ENCODE measurements at places on chromosomes 2 and 18.

GRCh38 chr2:201327678-201328077 is 29.5 kb downstream of the FLACC1 start:
- peak; percentile 21 for DNase-seq

- DNase-seq = no peak
These were observed 101.3 kb upstream of the ETAA1 start for GRCh38 chr2:67295851-67296250.

GRCh38 chr2:200179151-200179550 is 127.3 kb upstream of the SPATS2L start:
- no peak for DNase-seq

GRCh38 chr2:119533560-119533959 is 9.3 kb upstream of the SCTR start:
- DNase-seq = no peak

DNA sequence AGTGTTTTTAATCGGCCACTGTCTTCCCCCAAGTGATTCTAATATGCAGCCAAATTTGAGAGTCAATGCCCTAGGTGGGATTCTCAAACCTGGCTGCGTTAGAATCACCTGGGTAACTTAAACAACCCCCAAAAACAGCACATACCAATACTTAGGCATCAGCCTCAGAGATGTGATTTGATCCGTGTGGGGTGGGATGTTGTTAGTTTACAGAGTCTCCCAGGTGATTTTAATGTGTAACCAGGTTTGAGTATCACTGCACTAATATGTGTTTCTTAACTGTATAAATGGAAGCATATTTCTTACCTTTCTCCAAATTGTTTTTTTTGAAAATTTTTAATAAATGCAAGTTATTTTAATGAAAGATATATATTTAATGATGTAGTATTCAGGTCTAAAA is 135.4 kb downstream of the PLCL1 start:
- no peak for DNase-seq

DNA sequence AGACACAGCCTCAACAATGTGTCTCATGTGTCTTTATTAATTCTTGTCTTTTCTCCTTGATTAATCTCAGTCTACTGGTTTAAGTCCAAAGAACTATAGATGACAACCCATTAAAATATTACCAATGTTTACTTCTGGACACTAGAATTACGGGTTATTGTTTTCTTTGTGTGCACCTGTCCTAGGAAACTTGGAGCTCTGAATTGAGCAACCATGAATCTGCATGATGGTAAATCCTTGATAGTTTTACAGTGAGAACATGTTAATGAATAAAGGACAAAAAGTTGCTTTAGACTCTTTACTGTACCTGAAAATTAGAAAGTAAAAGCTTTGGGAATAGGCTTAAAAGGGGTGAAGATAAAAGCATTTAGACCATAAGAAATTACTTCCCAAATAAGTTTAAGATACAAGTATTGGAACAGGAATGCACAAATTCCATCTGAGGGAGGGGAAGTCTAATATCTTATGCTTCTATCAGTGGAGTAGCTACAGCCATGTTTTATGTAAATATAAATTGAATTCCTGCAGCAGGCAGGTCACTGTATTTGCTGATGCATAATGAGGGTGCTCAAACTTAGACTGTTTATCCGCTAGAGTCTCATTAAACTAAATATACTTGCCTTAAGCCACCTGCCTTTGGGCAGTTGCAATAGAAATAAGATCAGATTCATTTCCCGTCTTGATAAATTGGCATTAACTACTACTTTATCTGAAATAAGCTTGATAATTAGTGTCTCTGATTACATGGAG is 603.7 kb upstream of the GCFC2 start:
- DNase-seq = no peak

DNA sequence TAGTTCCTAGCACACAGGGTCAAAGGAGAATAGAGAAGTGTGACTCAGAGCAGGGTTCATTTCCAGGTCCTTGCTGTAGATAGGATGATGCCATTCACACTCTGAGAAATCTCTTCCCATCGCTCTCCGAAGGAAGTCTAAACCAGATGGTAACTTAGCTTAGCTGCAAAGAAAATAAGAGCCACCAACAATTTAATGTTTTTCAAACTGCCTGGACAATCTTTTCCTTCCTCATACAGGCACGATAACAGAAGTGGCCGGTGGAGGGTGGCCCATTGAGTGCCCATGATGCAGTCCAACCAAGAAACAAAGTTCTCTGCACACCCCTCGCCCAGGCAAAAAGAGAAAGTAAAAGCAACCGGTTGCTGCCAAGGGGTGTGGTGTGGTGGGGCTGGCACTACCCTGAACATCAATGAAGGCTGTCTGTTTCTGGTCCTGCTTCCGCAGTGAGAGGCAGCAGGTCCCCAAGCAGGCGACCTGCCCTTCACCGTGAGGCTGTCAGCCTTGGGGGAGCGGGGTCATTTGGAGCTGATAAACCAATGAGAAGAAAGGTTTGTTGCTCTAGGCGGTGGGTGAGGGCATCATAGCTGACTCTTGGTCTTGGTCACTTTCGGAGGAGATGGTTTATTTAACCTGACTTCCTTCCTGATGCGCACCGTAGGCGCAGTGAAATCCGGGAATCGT is 105.6 kb upstream of the CD302 start:
- peak; percentile 82 for DNase-seq

DNA sequence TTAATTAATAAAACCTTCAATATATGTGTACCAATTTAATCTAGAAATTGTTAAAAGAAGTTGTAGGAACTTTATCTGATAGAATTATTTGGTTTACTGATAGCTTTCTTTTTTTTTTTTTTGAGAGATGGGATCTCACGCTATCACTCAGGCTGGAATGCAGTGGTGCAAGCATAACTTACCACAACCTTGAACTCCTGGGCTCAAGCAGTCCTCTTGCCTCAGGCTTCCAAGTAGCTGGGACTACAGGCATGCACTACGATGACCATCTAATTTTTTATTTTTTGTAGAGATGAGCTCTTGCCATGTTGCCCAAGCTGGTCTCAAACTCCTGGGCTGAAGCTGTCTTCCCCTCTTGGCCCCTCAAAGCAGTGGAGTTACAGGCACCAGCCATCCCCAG is 66.8 kb downstream of the CCDC138 start:
- no peak for DNase-seq

- DNase-seq = no peak
These were observed 33.0 kb downstream of the TPO start for GRCh38 chr2:1446301-1446700.

DNA sequence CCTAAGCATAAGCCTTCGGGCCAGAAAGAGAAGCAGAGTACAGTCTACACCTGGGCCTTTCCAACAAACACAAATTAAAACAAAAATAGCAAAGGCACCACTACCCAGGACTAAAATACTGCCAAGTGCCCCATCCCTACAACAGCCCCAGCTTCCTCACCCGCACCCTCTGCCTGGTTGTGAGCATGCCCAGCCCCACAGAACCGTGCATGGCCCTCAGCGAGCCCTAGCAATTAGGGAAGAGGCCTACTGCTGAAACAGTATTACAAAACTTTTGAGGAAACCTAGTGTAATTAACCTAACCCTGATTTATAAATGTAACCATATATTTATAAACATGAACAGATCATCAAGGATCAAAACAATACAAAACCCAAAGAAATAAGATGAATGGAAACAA is 44.2 kb downstream of the FARSB start:
- DNase-seq = no peak

DNA sequence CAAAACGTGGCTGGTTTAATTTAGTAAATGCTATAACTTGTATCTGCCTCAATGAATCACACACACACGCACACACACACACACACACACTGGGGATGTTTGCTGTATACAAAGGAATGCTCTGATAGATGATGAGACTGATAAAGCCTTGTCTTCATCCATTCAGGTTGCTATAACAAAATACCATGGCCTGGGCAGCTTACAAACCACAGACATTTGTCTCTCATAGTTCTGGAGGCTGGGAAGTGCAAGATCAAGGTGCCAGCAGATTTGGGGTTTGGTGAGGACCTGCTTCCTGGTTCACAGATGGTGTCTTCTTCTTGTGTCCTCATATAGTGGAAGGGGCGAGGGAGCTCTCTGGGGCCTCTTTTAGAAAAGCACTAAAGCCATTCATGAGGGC is 149.5 kb upstream of the HDAC4 start:
- no peak for DNase-seq

- DNase-seq = no peak
These were observed 324.7 kb downstream of the LRP1B start for GRCh38 chr2:141806090-141806489.

GRCh38 chr18:31617031-31617717 is 25.5 kb downstream of the TTR start:
- no peak for DNase-seq

- no peak for DNase-seq
These were observed 2.0 kb upstream of the DES start for GRCh38 chr2:219416235-219416602.

DNA sequence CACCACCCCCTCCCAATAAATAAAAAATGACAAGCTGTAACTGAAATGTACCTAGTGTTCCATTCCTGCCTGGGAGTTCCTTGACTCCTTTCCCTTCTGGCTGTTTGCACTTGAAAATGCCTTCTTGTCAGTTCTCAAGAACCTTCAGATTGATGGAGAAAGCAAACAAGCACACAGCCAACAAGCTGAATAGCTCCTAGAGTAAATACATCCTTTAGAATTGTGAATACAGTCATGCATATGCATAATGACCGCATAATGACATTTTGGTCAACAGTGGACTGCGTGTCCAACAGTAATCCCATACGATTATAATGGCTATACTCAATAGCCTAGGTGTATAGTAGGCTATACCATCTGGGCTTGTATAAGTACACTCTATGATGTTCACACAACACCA is 97.0 kb downstream of the LYPD6 start:
- DNase-seq = no peak

DNA sequence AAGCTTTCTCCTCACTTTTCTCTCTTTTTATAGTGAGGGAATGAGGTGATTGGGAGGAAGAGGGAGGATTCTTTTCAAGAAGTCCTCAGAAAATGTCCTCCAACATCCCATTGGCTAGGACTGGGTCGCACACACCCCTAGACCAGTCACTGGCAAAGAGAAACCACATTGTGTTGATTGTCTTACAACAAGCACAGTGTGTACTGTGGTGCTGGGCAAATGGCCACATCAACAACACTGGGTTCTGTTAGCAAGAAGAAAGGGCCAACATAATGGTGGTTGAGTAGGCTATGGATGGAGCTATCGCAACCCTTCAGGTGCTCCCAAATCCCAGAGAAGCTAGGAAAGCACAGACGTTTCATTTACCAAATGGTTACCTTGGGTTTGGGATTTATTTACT is 18.7 kb upstream of the PTPN4 start:
- no peak for DNase-seq

DNA sequence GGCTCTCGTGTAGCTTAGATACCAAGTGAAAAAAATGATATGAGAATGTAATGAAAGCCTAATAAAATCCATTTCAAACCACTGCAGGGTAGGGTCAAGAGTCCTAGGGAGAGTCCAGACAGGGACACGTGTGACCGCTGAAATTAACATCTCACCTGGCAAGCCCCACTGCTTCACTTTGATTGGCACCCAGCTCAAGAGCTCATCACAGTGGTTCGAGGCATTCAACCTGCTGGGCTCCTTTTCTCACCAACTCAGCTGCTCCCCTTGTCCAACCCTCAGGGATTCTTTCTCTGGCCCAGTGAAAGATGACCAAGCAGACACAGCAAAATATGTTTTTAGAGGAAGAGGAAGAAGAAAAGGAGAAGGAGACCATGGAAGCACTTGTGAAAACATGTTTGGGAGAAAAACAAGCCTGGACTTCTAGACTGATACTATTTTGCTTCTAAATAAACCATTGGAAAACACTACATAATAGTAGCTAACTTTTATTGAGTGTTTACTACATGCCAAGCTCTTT is 49.2 kb upstream of the CREB1 start:
- DNase-seq = no peak

DNA sequence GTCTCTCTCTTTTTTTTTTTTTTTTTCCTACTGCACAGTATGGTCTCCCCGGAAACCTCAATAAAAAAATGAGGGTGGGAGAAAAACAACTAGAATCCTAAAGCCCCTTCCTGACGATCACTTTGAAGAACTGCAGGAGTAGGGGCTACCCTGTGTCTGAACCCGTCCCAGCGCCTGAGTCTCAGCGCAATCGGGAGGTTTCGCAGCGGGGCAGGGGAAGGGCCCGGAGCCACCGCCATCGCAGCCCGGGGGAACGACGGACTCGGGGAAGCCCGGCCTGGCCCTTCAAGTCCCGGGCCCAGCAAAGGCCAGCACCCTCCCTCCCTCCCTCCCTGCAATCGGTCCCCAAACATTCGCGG is 411 bp downstream of the NARS1 start:
- no peak for DNase-seq
